ENCODE measurements at places on chromosomes 7 and 10.

GRCh38 chr7:151722533-151722932 lies 154.4 kb downstream of the PRKAG2 start:
- no peak for DNase-seq

- DNase-seq: no peak
These were observed 9.5 kb upstream of the CYP3A4 start for GRCh38 chr7:99793443-99793842.

DNA sequence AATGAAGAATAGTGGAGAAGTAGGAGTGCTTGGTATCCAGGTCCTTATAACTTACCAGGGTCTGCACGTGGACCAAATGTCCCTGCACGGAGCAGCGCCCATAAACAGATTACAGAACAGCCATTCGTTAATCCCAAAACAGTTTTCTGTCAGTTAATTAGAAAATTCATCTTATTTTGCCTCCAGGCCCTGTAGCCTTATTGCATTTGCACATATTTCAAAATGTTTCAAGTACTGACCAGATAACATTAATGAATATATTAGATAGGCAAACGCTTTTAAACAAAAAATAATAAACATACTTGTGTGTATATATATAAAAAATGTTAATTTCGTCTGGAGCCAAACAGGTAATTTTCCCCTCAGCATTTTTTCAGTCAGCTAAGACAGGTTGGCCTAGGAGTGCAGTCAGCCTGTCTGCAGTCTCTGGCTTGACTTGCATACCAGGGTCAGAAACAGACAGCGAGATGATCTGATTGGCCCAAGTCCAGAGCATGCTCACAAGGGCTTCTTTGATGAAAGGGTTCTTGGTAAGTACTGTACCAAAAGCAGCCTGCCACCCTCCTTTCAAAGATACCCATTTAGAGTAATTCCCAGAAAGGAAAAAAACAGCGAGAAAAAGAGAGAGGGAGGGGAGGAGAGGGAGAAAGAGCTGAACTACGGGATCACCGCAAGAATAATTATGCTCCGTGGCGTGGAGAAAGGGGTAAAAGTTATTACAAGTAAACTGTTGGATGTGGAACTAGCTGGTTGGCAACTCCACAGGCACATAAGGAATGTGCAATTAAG lies 194.4 kb upstream of the TCF7L2 start:
- peak; percentile 32 for DNase-seq

GRCh38 chr7:39605087-39605486 lies 18.3 kb upstream of the RALA start:
- no peak for DNase-seq

GRCh38 chr10:89750441-89750840 lies 49.1 kb downstream of the KIF20B start:
- no peak for DNase-seq

DNA sequence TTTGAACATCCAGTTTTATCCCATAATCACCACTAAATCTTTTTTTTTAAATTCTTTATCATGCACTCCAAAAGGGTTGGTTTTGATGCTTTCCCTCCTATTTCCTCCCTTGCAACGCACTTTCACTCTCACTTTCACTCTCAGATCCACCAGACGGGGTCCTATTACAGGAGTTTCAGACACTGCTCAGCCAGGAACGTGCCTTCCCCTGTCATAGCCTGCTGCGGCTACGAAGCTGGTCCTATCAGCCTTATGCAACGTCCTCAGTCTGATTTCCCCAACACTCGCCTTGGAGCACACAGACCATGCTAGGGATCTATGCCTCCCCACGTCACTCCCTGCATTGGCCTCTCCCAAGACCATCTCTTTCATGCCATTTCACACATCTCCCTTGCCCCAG lies 23.4 kb downstream of the ZPBP start:
- peak; percentile 49 for DNase-seq

DNA sequence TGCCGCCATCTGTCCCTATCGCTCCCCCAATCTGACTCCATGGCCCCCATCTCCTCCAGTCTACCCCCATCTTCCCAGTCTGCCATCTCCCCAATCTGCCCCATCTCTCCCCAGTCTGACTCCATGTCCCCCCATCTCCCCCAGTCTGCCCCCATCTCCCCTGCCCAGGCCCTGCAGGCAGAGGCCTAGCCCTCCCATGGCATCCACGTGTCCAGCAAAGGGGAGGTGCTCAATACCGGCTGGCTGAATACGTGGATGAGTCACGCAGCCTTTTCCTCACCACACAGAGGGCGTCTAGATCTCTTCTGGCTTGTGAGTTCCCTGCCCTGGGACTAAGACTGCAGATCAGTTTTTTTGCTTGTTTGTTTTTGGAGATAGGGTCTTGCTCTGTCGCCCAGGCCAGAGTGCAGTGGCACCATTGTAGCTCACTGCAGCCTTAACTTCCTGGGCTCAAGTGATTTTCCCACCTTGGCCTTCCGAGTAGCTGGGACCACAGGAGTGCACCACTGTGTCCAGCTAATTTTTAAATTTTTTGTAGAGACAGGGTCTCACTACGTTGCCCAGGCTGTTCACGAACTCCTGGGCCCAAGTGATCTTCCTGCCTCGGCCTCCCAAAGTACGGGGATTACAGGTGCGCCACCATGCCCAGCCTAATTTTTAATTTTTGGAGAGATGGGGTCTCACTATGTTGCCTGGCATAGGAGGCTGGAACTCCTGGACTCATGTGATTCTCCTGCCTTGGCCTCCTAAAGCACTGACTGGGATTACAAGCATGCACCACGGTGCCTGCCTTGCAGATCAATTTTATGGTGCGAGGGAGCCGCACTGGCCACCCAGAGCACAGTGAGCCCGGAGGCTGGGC lies 15.3 kb upstream of the GPR146 start:
- DNase-seq: peak; percentile 94

DNA sequence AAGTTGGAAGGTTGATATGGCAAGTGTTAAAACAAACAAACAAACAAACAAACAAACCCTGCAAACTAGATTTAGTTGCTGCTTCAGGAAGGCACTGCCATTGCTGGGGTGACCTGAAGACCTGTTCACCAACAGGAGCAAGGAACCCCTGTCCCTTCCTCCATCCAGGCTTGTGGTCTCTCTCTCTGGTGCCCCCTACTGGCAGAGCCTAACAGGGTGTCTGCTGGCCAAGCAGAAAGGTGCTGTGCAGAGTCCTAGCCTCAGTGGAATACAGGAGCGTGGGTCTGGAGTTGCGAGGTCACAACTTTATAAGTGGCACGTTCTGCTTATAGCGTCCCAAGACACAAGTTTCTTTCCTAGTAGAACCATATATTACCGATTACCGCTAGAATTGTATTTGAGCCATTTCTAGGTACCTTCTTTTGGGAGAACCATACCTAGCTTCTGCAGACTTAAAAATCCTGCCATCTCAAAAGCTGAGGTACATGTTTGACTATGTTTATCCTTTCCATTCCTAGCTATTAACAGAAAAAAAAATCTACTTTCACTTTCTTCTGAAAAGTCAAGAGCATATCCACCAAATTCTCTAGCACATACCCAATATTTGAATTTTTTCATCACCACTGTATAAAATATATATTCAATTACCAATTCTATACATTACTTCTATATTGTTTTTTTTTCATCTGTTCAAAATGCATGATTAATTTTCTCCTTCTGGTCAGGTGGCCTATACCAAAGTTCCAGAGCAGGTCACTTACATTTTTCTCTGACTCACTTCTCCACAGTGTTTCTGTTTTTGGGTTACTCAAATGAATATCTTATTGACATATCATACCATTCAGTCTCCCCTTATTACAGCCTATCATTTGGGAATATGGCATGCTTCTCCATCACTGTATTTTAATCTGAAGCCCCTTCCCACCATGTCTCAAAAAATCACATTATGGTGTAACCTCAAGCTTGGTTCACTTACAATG lies 29.1 kb upstream of the CALD1 start:
- no peak for DNase-seq

- no peak for DNase-seq
These were observed 1.9 kb upstream of the PGAM2 start for GRCh38 chr7:44067064-44067951.

DNA sequence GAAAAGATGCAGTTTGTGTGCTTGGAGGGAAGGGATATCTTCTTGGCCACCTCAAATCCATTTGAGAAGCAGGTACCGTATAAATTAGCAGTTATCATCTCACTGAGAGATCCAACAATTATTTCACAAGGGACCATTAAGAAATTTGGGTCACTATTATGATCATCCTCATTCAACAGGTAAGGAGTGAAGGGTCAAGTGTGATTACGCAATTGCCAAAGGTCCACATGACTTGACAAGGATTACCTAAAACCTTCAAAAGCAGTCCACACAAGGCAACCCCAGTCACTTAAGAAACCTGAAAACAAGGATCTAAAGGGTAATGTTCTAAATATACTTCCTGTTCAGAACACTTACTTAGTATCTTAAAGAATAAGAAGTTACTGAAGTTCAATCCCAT lies 27.4 kb downstream of the CCDC6 start:
- DNase-seq: no peak

DNA sequence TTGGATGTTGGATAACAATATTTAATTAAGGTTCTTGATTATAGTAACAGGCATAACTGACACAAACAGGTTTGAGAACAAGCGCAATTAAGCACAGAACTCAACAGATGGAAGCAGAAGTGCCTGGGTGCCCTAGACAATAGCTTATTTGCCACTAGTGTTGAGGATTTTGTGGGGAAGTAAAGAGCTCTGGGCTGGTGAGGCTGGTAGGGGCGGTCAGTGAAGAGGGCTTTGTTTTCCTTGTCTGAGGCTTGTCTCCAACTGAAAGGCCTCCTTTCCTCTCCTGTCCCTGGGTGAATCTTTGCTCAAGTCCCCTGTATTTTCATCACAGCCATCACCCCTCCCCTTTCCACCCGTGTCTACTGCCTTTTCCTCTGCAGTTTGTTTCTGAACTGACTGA lies 104.6 kb downstream of the KAT6B start:
- DNase-seq: no peak

GRCh38 chr10:26437637-26438461 lies at the start of gene APBB1IP:
Gene APBB1IP (plus strand): TSS chr10:26438341. CDS start chr10:26492327, 53,986 bp downstream.
- peak; percentile 81 for DNase-seq

GRCh38 chr10:88077977-88078376 lies 214.6 kb downstream of the PTEN start:
- DNase-seq: no peak

- no peak for DNase-seq
These were observed 265.2 kb downstream of the SNX13 start for GRCh38 chr7:17674943-17675608.

- DNase-seq: no peak
These were observed 295.6 kb downstream of the FGFR2 start for GRCh38 chr10:121302541-121303180.

DNA sequence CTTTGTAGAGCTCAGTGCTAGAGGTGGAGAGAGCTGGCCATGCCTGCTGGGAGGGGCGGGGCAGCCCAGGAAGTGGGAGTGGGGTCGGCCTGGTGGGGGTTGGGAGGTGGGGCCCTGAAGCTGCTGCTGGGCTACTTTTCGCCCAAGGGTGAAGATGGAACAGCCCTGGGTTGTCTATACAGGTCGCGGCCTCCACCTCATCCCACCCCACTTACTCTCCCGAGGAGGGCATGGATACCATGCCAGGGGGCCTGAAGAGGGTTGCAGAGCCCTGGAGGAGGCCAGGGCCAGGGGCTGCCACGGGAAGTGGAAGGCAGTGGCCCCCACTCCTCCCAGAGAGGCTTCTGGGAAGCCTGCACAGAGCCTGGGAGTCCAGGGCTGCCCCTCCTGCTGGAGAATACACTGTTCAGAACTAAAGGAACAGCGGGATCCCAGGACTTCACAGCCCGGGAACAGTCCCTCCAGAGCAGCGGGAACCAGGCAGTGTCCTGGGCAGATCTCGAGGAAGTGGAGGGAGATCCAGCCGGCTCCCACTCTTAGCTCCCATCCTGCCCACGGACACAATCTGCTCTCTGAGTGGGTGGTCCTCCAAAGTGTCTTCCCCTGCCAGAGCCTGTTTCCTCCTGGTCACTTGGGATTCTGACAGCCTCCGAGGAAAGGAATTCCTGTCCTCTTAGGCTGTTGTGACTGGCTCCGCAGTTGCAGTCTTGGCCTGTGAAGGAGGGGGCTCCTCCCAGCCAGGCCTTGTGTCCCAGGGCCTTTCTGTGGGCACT lies 23.5 kb downstream of the MAT1A start:
- DNase-seq: peak; percentile 37

GRCh38 chr10:3830946-3831345 lies 45.9 kb upstream of the KLF6 start:
- DNase-seq: no peak

DNA sequence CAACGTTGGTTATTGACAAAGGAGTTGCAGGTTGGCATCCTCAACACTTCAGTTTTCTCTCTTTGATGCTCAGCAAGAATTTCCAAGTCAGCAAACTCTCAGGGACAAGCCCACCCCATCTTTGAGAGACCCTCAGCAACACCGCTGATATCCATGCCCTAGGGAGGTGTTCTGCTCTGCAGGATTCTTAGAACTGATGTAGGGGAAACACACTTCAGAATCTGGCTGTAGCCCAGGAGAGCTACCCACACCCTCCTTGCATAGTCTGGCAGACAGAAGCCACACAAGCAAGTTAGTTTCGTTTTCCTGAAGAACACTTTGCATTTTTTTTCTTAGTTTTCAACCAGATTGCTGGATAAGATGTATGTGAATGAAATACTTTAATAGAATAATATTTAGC lies 822 bp downstream of the SAMD9L start:
- DNase-seq: peak; percentile 76

DNA sequence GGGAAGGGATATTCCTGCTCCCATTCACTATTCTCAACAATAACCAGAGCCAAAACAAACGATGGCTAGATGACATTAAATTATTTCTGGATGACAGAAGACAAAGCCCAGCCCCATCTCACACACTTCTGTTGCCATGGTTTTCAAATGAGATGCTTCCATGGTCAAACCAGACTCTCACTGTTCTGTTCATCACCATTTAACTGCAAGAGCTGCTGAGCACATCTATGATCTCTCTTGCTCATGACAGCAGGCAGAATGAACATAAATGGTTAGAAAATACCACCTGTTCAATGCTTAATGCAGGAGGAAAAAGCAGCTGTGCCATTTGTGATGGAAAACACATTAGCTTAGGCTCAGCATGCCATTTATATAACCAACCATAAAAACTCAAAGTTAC lies 758.6 kb upstream of the ZWINT start:
- no peak for DNase-seq

DNA sequence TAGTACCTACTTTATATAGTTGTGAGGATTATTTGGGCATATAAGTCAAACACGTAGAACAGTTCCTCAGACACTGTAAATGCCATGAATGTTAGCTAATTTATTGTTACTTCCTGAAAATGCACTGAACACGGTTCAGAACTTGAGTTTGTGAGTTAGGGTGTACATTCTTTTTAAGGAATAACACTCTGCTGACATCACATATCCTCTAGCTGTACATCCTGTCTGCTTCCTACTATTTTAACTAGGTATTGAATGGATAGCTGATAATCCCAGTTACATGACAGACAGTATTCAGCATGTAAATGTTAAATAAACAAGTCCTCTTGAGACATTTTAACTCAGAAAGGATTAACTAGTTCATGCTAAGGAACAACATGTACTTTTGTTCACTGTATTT lies 16.0 kb downstream of the SAMD8 start:
- DNase-seq: no peak

DNA sequence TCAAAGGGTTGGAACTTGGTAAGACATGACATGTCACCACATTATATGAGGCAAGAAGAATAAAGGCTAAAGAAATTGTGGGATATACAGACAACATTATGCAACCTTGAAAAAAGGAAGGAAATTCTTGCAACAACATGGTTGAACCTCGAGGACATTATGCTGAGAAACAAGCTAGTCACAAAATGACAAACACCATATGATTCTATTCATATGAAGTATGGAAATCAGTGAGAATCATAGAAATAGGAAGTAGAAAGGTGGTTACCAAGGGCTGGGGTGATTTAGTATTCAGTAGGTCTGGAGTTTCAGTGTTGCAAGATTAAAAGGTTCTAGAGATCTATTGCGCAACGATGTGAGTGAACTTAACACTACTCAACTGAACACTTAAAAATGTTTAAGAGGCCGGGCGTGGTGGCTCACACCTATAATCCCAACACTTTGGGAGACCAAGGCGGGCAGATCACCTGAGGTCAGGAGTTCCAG lies 126.9 kb upstream of the TBX20 start:
- peak; percentile 15 for DNase-seq
